ENCODE measurements at places on chromosomes 11 and 22.

DNA sequence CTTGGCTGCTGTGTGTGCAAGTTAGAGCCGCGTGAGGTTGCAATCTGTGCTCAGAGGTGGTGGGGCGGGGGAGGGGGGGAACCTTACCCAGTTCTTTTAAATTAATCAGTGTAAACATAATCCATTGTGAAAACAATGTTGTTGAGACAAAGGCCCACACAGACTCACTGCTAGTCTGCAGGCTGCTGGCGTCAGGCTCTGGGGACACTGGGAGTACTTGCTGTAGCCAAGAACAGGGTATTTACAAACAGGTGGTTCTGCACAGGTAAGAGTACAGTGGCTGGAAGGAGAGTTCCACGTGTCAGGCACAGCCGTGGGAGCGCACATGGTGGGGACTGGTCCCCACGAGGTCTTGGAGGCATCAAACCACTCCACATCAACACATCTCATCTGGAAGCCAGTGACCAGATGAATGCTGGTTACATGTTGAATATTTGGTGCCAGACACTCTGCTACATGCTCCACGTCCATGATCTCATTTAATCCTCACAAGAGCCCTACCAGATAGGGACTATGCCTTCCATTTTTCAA, 27.4 kb downstream of the SCUBE1 start:
- DNase-seq, result no peak

GRCh38 chr11:13784441-13784840, 116.0 kb downstream of the FAR1 start:
- no peak for DNase-seq

- DNase-seq, result no peak
Observed at GRCh38 chr11:12090761-12091258, 19.6 kb upstream of the MICAL2 start.

DNA sequence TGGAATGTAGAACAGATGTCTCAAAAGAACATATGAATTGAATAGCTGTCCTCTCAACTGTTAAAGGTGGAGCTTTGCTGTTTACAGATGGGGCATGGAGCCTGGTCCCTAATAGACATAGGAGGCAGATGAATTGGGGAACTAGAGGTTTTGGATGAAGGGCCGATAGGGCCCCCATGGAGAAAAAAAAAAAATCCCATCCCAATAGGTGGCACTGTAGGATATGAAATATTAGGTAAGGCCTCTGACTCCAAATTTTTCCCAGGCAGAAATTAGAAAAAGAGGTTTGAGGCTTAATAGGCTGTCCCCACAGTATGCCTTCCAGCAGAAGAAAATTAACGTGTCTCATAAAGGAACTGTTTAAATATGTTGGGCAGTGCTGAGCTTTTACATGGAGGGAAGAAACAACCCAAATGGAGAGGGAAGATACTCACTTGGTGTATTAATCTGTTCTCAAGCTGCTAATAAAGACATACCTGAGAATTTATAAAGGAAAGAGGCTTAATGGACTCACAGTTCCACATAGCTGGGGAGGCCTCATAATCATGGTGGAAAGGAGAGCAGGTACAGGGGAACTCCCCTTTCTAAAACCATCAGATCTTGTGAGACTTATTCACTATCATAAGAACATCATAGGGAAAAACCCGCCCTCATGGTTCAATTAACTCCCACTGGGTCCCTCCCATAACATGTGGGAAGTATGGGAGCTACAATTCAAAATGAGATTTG, 30.1 kb upstream of the TMEM45B start:
- no peak for DNase-seq
